ENCODE measurements at places on chromosomes 13 and 19.

DNA sequence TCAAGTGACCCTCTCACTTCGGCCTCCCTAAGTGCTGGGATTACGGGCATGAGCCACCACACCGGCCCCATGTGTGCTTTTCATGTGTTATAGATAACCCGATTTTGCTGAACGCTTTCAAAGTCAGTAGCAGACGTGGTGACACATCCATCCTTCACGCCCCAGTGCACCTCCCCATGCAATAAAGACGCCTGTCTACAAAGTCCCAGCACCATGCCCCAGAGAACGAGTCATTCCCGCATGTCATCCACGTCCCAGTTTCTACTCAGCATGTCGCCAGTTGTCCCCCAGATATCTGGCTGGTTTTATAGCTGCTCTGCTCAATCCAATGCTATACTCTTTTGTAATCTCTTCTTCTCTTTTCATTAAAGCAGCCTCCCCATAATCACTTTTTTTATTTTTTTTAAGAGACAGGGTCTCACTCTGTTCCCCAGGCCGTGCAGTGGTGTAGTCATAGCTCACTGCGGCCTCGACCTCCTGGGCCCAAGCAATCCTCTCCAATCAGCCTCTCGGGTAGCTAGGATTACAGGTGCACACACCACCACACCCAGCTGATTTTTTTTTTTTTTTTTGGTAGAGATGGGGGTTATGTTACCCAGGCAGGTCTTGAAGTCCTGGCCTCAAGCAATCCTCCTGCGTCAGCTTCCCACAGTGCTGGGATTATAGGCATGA is 42.5 kb downstream of the DNM2 start:
- DNase-seq = peak; percentile 17

DNA sequence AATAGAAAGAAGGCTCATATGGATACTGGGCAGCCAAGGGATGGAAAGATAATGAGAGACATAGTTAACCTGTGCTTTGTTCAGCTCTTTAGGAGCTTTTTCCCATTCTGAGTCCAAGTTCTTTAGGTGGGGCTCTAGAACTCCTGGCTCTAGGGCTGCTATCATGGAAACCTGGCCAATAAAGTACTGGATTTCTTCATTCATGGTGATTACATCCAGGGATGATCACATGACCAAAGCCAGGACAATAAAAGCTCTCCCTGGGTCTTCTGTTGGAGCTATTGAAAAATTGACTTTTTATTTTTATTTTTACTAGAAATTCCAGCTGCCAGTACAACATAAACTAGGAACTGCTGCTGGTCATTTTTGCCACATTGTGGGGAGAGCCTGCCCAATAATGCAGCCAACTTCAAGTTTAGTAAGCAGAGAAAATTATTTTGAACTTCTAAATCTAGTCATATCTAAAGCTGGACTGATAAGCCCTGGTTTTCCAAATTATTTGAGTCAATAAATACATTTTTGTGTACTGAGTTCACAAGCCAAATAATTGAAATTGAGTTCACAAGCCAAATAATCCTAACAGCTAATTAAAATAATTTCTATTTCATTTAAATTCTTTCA is 224.9 kb upstream of the STARD13 start:
- no peak for DNase-seq

DNA sequence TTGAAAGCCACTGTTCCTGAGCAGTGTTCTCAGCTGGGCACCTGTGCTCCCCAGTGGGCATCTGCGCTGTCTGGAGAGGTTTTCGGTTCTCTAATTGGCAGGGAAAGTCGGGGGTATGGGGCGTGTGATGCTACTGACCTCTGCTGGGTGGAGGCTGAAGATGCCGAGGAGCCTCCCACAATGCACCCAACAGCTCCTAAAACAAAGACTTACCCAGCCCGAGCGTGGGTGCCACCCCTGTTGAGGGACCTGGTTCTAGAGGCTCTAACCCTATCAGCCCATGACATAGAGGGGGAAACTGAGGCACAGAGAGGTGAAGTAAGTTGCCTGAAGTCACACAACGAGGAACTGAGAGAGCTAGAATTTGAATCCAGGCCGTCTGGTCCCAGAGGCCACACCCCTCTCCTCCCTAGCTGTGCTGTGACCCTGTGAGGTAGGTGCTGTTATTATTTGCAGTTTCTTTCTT is 2.3 kb downstream of the SPACA4 start:
- DNase-seq = peak; percentile 60

DNA sequence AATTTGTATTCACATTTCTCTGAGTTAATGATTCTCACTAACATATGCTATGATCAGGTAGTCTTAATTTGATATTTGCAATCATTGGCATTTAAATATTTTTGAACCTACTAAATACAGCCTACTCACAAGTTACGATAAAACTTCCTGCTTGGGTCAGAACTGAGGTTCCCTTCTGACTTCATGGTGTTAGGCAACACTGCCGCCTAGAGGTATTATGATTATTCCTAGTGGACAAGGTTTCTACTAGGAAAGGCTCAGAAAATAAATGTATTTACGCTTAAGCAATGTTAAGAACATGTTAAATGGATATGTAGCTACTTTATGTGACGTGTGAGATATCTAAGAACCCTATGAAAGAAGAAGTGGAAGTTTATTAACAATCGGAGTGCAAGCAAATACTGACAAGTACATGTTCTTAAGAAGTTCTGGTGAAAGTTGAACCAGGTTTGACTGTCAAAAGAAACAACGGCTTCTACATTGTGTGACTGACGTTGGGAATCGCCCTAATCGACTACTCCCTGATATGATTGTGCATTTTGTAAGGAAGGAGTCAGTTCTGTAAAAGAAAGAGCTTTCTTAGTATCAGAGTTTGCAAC is 1395.8 kb downstream of the SLITRK5 start:
- DNase-seq = peak; percentile 27

GRCh38 chr13:35764326-35765015 is 288.0 kb upstream of the MAB21L1 start:
- no peak for DNase-seq

Measured in activated CD4-positive, alpha-beta T cell treated with anti-CD3 and anti-CD28 coated beads, Interleukin-2, Interleukin-4, amounts not matched to agents 100 ng/mL and 50 ng/mL, durations not matched to agents 16 hours and 8 hours (primary cell).